ENCODE measurements at places on chromosomes 1 and 21. TPM values are rescaled to one million over a fixed set of nuclear protein-coding genes. Genes with fewer than 3 reads are reported as not detected.
A peak's percentile ranks its signal among the peaks of the same experiment; 100 is the strongest.

DNA sequence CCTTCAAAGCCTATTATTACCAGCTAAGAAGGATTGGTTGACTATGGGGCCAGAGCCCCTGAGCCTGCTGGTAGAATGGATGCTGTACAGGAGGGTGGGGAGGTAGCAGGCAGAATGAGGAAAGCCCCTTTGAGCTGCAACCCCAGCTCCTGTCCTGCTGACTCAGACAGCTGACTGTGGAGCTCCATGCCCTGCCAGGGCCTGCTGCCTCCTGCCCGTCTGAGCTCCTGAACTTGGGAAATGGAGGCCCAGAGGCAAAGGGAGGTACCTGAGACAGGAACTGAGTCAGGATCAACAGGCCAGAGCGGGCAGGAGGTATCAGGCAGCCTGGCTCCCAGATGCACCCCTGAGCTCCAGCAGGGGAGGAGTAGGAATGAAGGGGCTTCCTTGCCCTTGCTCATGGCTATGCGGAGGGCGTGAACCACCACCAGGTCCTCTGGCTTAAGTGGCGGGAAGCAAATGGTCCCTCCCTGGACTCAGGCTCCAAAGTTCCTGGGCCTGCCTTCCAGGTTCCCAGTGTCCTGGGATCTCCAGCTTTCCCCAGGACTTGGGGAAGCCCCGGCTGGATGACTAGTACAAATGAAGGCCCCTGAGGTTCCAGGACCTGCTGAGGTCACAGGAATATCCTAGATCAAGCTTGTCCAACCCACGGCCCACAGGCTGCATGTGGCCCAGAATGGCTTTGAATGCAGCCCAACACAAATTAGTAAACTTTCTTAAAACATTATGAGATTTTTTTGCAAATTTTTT lies 3.9 kb upstream of the SFN start:
- no peak for DNase-seq
- H3K36me3 ChIP-seq, result peaks cover 8% of the 10 kb centered on the region
- no peaks in the 10 kb centered on the region for H3K4me1 ChIP-seq

DNA sequence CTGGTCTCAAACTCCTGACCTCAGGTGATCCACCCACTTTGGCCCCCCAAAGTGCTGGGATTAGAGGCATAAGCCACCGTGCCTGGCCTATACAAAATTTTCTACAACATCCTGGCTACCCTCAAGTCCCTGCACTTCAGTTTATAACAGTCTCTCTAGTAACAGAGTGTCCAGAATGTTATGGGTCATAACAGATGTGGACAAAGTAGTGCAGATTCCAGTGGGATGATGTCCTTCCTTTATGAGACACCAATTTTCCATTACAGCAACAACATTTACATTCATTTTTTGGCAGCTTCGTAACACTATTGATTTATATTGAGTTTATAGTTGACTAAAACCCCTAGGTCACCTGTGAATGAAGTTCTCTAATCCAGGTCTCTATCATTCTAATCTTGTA lies 429.4 kb upstream of the PTBP2 start:
- no peaks in the 10 kb centered on the region for H3K36me3 ChIP-seq
- H3K4me1 ChIP-seq, result no peaks in the 10 kb centered on the region
- H3K27ac ChIP-seq, result no peak overlapping the region
- no peak overlapping the region for H3K4me3 ChIP-seq
- no peaks in the 10 kb centered on the region for H3K27me3 ChIP-seq

DNA sequence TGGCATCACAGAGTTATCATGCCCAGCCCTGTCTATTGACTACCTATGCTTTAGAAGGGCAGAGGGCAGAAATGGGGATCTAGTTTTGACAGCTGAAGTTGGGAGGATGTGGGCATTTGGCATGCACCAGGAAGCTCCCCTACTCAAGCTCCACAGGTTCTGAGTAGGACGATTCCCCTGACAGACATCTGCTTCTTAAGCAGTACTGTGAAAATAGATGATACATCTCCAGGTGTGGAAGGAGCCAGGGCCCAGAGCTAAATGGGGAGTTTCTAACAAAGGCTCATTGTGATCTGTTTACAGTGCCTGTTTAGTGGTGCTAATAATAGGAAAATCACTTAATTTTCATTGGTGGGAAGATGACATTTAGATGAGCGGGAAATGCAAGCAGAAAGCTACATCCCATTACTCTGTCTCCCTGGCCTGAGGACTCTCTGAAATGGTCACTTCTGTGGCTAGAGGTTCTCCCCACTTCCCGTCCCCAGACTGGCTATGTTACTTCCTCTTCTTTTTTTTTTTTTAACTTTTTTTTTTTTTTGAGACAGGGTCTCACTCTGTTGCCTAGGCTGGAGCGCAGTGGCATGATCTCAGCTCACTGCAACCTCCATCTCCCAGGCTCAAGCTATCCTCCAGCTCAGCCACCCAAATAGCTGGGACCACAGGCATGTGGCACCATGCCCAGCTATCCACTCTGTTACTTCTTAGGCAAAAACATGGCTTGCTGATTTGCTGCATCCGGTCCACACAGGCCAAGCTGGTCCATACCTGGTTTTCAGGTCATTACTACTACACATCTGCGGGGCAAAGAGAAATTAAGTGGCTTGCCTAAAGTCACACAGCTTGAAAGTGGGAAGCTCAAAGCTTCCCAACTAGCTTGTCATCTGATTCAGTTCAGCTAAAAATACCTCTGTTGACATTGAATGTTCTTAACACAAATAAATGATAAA lies 23.2 kb upstream of the CNIH3 start:
- DNase-seq, result no peak
- H3K4me1 ChIP-seq, result no peaks in the 10 kb centered on the region
- no peaks in the 10 kb centered on the region for H3K27me3 ChIP-seq
- H3K36me3 ChIP-seq, result no peaks in the 10 kb centered on the region
- H3K27ac ChIP-seq, result peak overlapping the region; percentile 14

DNA sequence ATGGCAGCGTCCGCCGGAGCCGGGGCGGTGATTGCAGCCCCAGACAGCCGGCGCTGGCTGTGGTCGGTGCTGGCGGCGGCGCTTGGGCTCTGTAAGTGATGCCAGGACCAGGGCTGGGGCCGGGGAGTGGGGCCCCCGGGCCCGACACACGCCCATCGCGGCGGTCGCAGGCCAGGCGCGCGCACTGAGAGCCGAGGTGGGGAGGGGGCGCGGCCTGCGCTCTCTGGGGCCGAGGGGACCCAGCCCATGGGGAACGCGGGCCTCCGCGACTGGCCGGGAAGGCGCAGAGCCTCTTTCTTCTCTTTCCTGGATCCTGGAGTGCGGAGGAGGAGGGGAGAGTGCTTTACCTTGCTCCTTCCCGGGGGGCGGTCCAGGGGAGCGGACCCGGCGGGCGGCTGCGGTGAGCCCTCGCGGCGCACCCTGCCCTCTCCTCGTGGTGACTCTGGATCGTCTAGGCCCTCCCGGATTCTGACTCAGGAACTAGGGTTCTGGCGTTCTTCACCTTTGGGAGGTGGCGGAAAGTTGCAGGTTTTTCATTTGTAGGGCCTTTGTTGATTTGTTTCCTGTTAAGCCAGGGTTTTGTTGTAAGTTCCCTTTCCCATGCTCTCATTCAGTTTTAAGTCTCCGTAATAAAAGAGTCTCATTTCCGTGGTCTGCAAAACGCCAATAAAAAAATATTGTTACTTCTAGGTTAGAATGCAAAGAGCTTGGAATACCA lies 529 bp downstream of the MPZL1 start:
- H3K27ac ChIP-seq, result peak overlapping the region; percentile 74
- H3K27me3 ChIP-seq, result no peaks in the 10 kb centered on the region
- H3K4me1 ChIP-seq, result peaks cover 22% of the 10 kb centered on the region
- DNase-seq, result peak; percentile 86

DNA sequence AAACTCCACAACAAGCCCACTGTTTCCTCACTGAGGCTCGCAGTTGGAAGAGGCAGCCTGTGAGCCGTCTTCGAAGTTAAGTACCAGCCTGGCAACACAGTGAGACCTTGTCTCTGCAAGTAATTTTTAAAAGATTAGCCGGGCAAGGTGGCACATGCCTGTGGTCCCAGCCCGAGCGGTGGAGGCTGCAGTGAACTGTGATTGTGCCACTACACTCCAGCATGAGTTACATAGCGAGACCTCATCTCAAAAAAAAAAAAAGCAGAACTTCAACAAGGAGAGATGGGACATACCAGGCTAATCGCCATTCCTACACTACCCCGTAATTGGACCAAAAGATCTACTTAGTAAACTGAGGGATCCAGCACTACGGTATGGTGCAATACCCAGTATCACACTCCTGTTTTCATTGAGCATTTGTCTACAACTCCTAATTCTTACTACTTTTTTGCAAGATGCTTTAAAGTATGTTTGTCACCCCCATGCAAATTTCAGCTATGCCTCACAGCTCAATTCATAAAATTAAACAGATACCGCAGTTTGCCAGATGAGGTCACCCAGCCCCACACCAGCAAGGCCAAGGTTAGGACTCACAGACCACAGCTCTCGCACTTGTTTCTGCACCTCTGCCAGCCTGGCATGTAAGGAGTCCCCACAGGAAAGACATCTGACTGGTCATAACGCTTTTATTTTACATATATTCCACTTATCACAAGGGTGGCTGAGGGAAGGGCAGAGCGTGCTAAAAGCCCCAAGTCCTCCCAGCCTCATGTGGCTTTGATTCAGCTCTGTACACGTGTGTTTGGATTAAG lies 21.0 kb downstream of the SDE2 start:
- H3K27ac ChIP-seq, result no peak overlapping the region
- H3K4me1 ChIP-seq, result no peaks in the 10 kb centered on the region
- H3K36me3 ChIP-seq, result peaks cover 38% of the 10 kb centered on the region

DNA sequence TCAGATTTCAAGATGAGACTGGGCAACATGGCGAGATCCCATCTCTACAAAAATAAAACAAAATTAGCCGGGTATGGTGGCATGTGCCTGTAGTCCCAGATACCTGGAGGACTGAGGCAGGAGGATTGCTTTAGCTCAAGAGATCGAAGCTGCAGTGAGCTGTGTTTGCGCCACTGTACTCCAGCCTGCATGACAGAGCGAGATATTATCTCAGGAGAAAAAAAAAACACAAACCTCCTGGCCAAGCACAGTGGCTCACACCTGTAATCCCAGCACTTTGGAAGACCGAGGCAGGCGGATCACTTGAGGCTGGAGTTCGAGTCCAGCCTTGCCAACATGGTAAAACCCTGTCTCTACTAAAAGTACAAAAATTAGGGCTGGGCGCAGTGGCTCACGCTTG lies 42.8 kb downstream of the XKR8 start:
- H3K4me1 ChIP-seq, result no peaks in the 10 kb centered on the region
- no peak for DNase-seq
- H3K27me3 ChIP-seq, result no peaks in the 10 kb centered on the region

Gene FMO2
- polyA plus RNA-seq, result not detected

Gene AADACL4
- 0.32 TPM for polyA plus RNA-seq

Gene NR5A2
- not detected for polyA plus RNA-seq

GRCh38 chr1:38083541-38083940 lies 36.9 kb upstream of the POU3F1 start:
- no peak overlapping the region for H3K4me3 ChIP-seq
- H3K27ac ChIP-seq, result no peak overlapping the region
- 0 out of 2 replicates have a peak, but pooled peaks cover 19% of the 10 kb centered on the region for H3K27me3 ChIP-seq
- H3K36me3 ChIP-seq, result no peaks in the 10 kb centered on the region

Gene MSH4
- polyA plus RNA-seq, result not detected

- DNase-seq, result no peak
- H3K27me3 ChIP-seq, result no peaks in the 10 kb centered on the region
- no peak overlapping the region for H3K27ac ChIP-seq
- no peak overlapping the region for H3K4me3 ChIP-seq
- H3K4me1 ChIP-seq, result peaks cover 56% of the 10 kb centered on the region
- no peaks in the 10 kb centered on the region for H3K36me3 ChIP-seq
Observed at GRCh38 chr1:5769146-5769545, 223.1 kb downstream of the NPHP4 start.

DNA sequence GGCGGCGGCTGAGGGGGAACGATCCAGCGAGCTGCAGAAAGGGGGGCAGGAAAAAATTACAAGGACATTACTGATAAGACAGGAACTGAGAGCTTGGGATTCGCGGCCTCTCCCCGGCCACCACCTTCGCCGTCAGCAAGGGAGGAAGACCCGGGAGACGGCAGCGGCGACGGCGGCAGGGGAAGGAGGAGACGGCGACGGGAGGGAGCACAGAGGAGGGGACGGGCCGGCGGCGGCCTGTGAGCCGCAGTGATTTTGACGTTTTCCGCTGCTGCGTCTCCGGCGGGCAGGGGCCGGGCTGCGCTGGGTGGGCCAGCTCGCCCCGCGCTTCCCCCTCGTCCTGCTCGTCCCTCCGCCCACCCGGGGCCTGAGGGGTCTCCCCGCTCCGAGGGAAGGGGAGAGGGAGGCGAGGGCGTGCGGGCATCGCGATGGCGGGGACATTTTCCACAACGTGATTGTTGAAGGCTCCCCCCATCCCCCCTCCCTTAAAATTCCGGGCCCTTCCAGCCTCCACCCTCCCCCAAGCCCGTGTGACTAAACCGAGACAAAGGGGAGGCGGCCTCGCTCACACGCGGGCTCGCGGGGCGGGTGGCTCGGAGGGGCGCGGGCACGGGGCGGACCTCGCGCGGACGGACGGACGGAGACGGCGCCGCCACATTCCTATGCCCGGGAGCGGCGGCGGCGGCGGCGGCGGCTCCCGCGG lies 407 bp downstream of the CAMSAP2 start:
- peak overlapping the region; percentile 99 for H3K27ac ChIP-seq
- peak; percentile 86 for DNase-seq
- no peaks in the 10 kb centered on the region for H3K36me3 ChIP-seq
- no peaks in the 10 kb centered on the region for H3K27me3 ChIP-seq
- H3K4me1 ChIP-seq, result peaks cover 6% of the 10 kb centered on the region
- peak overlapping the region; percentile 66 for H3K4me3 ChIP-seq

DNA sequence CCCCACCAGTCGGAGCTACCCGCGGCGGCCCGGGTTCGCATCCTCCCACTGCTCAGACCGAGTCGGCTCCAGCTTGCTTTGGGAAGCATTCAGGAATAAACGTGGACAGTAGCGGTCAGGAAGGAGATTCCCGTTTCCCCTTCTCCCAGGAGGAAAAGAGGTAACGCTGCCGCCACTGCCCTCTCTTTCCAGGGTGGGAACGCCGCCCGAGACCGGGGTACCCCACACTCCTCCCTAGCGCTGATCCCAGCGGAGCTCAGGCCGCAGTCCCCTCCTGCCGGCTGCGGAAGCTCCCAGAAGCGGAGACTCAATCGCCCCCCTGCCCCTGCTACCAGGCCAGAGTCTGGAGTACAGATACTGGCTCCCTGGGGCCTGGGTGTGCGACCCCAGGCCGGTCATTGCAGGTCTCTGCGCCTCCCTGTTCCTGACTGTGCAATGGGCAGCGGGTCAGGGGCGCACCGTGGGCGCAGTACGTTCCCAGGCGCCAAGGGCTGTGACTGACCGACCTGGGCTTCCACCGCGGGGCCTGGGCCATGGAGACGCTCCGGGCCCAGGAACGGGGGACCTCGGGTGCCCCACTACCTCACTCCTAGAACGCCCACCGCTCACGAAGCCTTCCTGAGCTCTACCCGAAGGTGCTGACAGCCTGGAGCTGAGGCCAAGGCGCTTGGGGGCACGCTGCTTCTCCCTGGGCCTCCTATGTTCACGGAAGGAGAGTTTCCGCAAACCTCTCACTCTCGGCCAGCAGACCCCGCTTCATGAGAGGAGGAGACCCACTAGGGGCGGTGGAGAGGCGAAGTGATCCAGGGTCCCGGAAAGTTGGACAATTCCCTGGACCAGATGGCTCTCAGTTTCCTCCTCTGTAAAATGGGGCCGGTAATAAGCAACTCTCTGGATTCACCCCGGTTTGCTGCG lies 7.8 kb downstream of the DMRTA2 start:
- H3K4me3 ChIP-seq, result no peak overlapping the region
- H3K27me3 ChIP-seq, result peaks cover 78% of the 10 kb centered on the region
- no peaks in the 10 kb centered on the region for H3K4me1 ChIP-seq
- H3K27ac ChIP-seq, result no peak overlapping the region
- no peaks in the 10 kb centered on the region for H3K36me3 ChIP-seq

Gene CRYAA
- polyA plus RNA-seq, result not detected

Gene SRP9
- 292 TPM for polyA plus RNA-seq

- H3K4me1 ChIP-seq, result no peaks in the 10 kb centered on the region
- 0 out of 2 replicates have a peak, but pooled peaks cover 6% of the 10 kb centered on the region for H3K27me3 ChIP-seq
- H3K27ac ChIP-seq, result no peak overlapping the region
- H3K4me3 ChIP-seq, result no peak overlapping the region
- H3K36me3 ChIP-seq, result no peaks in the 10 kb centered on the region
- peak; percentile 5 for DNase-seq
Observed at GRCh38 chr1:22283596-22283995, 140.7 kb upstream of the WNT4 start.
